Activated CD4-positive, alpha-beta T cell treated with anti-CD3 and anti-CD28 coated beads for 4 hours (primary cell): ENCODE measurements at places on chromosomes 4 and X.

- no peak for DNase-seq
Measured at GRCh38 chr4:160370046-160370445, 1267.2 kb downstream of the RAPGEF2 start.

GRCh38 chrX:42096265-42096920 is 173.0 kb upstream of the CASK start:
- DNase-seq, result no peak

DNA sequence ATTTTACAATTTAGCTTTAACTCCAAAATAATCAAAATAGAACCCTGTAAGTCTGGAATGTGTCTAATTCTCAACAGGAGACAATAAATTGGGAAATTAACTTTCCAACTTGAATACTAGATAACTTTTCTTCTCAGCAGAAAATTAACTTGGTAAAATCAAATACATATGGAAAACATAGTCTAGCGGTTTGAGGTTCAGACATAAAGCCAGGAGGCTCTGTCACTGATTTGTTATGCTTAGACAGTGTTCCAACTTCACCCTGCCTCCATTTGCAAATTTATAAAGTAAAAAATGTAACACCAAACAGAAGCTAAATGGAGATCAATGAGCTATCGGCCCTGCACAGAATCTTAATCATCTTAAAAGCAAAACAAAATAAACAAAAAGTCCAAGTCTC is 46.3 kb downstream of the TBCK start:
- DNase-seq, result no peak

- no peak for DNase-seq
Measured at GRCh38 chrX:45527834-45528233, 327.2 kb upstream of the DIPK2B start.

DNA sequence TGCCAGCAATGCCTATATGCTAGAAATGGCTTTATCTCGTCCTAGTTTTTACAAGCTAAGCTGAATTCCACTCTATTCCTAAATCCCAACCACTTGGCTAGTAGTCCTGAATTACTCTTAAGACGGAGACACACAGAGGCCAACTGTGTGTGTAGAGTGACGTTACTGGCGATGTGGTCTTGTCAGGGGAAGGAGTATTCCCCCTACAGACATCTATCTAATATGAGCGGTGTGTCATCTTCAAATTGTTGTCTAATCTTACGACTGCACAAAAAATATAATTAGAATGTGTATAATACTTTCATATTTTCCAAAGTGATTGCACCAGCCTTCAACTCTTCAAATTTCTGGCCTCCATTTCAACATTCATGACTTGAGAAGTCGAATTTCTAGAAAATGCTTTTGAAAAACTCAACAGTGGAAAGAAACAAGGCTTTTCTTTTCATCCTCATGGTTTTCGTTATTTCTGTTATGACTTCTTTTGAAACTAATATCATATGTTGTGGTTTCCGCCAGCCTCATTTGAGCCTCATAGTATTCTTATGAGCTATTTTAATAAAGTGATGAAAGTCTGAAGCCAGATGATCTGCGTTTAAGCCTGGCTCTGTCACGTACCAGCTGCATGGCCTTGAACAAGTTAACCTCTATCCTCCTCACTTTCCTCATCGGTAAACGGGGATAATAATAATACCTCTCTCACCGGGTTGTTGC is 132.3 kb downstream of the SOWAHB start:
- DNase-seq, result no peak
